Urinary bladder (tissue), 4 donors: ENCODE measurements at places on chromosomes 2 and 18. TPM values are rescaled to one million over a fixed set of nuclear protein-coding genes. Genes with fewer than 3 reads are reported as not detected.

Gene ASAP2
- polyA plus RNA-seq: 10.2 TPM

Gene TMEM198
- 6.0 TPM for polyA plus RNA-seq

DNA sequence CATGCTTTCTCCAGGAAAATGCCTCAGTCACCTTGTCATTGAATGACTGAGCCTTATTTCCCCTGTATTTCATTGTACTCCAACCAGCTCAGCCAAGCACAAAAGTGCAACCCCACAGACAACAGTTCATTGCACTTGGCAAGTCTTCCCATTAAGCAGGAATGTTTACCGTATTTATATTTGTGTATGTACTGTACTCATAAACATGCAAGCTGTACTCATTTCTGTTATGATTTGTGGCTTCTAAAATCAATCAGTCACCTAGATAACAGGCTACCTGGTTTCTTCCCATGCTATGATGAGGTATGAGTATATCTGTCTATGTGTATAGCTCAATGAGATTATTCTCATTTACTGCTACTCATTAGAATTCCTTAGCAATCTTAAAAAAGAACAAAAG is 505.5 kb upstream of the FAM98A start:
- no peak for DNase-seq

DNA sequence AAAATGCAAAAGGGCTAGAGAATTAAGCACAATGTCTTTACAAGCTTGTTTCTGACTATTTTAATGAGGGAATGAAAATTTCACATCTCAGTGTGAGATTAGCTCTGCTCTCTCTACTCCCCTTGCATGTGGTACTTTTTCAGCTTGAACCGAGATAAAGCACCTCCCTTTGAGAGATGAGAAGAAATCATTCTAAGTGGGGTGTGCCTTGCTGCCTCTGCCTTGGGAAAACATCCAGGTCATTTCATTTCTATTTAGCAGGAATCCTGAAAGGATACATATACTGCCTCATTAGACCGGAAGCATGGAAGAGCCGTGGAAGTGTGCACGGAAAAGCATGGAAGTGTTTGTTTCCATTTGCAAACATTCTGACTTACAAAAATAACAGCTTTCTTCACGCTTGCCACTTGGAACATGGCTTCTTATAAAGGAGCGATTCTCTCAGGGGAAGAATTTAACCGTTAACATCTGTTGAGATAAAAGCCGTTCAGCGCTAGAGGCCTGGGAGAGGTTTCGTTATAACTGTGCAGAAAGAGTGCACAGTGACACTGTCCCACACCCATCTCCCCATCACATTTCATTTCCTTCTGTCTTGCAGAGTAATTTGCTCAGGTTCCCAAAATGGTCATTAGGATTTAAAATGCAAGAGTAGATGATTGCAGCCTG is 16.7 kb downstream of the NOSTRIN start:
- DNase-seq: no peak

DNA sequence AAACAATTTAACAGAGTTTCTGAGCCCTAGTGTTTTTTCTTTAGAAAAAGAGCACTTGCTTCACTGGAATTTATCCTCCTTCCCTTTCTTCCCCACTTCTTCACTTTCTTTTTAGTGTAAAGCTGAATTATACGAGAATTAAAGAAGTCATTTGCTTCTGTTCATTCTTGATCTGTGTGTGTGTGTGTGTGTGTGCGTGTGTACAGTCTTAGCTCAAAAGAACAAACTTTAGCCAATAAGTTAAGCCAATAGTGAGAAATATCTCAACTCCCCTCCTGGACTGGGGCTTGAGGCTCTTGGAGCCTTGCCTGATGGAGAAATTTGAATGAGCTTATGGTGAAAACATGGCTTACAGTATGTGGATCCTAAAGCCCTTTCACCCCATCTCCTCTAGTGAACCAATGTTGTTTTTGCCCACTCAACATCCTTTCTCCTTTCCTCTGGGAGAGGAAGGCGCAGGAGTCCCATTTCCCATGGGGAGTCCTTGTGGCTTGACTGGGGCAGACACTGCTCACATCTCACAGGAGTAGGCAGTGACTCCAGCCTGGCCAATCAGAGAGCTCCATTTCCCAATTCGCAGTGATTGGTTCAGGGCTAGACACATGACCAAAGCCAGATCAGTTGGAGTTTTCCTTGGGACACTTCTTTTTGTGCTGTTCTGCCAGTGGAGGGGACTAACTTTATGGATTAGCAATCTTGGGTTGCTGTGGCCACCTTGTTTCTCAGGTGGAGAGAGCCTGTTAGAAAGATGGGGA is 16.3 kb upstream of the MYO3B start:
- DNase-seq: no peak

- no peak for DNase-seq
Observed at GRCh38 chr2:121233486-121234110, 51.4 kb downstream of the TFCP2L1 start.

DNA sequence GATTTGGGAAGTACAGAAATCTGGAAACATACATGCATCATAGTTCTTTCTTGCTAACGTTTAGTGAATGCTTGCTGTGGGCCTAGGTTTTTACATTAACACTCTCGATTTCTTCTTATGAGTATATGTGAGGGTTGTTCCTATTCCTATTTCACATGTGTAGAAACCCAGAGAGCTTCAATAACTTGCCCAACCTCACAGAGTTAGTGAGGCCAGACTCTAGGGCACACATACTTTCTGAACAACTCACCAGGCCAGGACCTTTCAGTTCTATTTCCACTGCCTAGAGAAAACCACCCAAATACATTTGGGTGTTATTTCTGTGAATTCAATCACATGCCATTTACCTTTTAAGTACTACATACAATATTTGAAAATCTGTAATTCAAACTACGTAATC is 8.2 kb upstream of the KCTD1 start:
- DNase-seq: no peak

DNA sequence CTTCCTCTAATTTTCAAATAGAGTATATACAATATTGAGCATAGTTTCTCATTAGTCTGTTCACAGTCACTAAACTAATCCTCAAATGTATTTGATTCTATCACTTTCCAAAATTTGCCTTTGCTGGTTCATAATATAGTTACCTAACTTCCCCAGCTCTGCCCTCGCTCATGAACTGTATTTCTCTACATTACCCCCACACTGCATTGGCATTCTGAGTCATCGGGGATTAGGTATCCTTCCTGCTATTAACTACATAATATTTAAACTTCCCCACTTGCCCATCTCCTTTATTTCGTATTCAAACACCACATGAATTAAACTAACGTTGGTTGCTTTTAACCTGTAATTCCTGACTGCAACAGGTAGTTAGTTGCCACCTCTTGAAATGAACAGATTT is 14.8 kb upstream of the CLASP1 start:
- DNase-seq: no peak

GRCh38 chr2:212337036-212337435 is 201.6 kb downstream of the ERBB4 start:
- no peak for DNase-seq

DNA sequence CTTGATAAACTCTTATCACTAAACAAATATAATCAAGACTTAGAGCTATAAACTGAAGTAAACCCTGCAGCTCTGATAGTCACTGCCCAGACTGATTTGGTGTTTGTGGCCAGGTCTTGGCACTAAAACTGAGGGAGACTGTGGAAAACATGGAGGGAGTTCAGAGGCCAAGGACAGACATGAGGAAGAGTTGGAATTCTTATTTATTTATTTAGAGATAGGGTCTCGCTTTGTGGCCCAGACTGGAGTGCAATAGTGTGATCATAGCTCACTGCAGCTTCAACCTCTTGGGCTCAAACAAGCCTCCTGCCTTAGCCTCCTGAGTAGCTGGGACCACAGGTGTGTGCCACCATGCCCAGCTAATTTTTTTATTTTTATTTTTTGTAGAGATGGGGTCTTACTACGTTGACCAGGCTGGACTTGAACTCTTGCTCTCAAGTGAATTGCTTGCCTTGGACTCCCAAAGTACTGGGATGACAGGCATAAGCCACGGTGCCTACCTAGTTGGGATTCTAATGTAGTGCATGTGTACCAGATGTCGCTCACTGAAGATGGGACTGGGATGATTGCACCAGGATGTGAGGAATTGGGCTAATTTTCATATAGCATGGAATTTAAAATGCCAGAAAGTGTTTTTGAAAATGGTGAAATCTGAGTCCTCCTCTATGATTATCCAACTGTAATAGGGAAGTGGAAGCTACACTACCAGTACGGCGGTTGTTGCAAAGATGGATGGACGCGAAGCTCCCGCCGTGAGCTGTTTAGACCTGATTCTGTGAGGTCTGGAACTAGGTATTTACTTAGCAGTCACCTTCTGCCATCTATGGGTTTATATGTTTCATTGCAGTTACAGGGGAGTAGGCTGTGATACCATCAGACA is 52.7 kb upstream of the CTLA4 start:
- peak; percentile 36 for DNase-seq

GRCh38 chr2:42047488-42048298 is at the start of gene PKDCC:
PKDCC (plus strand) TSS chr2:42048021; CDS start chr2:42048200, 179 bp downstream.
- peak; percentile 45 for DNase-seq
